ENCODE measurements at places on chromosomes 3 and 15. TPM values are rescaled to one million over a fixed set of nuclear protein-coding genes. Genes with fewer than 3 reads are reported as not detected.

SCG3 gene
- total RNA-seq, result not detected

DNA sequence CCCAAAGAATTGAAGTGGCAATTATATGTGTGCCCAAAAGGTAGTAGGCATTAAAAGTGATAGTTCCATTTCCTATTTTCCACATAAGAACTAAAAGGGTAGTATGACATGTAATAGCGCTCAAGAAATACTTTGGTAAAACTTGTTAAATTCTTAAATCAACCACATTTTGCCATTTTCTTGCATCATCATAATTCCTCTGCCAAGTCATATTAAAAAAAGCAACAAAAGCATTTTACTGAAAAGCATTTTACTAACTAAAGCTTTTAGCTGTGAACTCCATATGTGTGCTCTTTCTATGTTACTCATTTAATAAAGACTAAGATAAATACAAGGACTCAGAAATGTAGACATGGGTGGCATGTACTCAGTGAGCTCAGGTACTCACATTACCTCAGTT lies 70.1 kb downstream of the GPR160 start:
- H3K4me3 ChIP-seq, result no peak overlapping the region
- H3K4me1 ChIP-seq, result no peaks in the 10 kb centered on the region
- no peaks in the 10 kb centered on the region for H3K36me3 ChIP-seq
- H3K27me3 ChIP-seq, result no peaks in the 10 kb centered on the region
- DNase-seq, result no peak

GRCh38 chr3:129358772-129359371 lies 69.6 kb downstream of the EFCAB12 start:
- H3K27ac ChIP-seq, result no peak overlapping the region
- no peak overlapping the region for H3K4me3 ChIP-seq
- no peaks in the 10 kb centered on the region for H3K27me3 ChIP-seq
- H3K4me1 ChIP-seq, result peaks cover 4% of the 10 kb centered on the region
- H3K36me3 ChIP-seq, result no peaks in the 10 kb centered on the region

GRCh38 chr3:153903430-153903829 lies 217.8 kb upstream of the ARHGEF26 start:
- no peaks in the 10 kb centered on the region for H3K36me3 ChIP-seq
- no peak for DNase-seq
- no peak overlapping the region for H3K27ac ChIP-seq
- no peaks in the 10 kb centered on the region for H3K4me1 ChIP-seq
- no peak overlapping the region for H3K4me3 ChIP-seq

DNA sequence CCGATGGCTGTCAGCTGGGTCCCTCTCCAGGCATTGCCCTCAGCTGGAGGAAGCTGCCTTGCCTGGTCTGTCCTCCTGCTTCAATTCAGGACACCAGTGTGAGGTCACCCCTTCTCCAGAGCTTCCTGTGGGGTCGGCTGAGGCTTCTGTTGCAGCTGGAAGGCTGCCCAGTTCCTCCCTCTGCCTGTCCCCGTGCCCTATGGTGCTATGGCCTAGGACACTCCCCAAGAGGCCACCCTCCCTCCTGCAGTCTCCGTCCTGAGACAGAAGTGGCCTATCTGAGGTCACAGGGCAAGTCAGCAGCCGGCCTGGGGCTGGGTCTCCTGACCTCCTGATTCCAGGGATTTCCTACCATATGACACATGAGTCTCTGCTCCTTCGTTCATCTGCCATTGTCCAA lies 57.9 kb downstream of the RASGRF1 start:
- H3K27me3 ChIP-seq, result no peaks in the 10 kb centered on the region
- H3K4me3 ChIP-seq, result no peak overlapping the region
- no peaks in the 10 kb centered on the region for H3K36me3 ChIP-seq
- DNase-seq, result no peak
- peaks cover under 1% of the 10 kb centered on the region for H3K4me1 ChIP-seq

Data from HCT116 (cell line).